ENCODE measurements at places on chromosomes 4 and X.

- DNase-seq: no peak
Observed at GRCh38 chr4:186813377-186814068, 89.9 kb upstream of the FAT1 start.

DNA sequence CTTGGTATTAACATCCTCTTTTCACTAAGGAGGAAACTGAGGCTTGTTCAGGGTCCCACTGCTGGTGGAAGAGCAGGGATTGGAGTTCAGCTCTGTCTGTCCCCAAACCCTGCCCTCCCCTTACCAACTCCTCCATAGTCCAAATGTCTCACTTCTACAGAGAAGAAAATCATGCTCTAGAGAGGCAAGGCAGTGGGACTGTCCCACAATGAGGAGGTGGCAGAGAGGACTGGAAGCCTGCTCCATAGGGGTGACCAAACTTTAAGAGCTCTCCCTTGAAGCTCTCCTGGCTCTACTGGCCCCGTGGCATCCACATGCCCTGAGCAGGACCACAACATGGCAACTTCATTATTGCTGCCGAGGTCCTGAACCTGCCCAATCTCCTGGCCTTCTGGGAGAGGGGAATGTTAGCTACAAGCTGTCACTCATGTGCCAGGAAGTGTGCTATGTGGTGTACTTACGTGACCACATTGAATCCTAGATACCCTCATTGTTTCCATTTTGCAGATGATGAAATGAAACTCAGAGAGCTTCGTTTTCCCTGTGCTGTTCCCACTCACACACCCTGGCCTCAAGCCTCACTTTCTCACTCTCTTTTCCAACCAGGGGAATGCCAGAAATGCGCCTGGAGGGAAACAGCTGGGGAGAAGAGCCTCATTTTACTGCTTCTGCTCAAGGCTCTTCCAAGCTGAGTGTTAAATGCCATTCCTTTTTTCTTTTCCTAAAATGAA is 71.5 kb downstream of the ANAPC4 start:
- DNase-seq: no peak

GRCh38 chr4:12987284-12987683 is 496.9 kb downstream of the RAB28 start:
- DNase-seq: no peak

- DNase-seq: no peak
Observed at GRCh38 chr4:36123906-36124305, 120.4 kb downstream of the ARAP2 start.

GRCh38 chr4:146389561-146389960 is 132.2 kb downstream of the SLC10A7 start:
- no peak for DNase-seq

DNA sequence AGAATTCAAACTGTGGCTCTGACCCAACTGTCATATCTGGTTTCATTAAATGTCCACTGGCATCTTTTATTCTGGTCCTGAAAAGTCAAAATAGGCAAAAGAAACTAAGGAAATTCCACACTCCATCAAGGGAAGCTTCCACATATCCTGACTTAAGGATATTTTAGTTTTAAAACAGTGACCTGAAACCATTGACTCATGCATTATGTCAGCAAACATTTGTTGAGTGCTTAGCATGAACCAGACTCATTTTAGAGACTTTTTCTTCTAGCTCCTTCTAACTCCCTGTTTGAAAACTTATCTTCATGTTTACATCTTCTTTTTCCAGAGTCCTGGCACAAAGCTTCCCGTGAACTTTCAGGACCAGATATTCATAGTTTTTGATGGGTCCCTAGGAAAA is 6.9 kb upstream of the CXCL1 start:
- no peak for DNase-seq

DNA sequence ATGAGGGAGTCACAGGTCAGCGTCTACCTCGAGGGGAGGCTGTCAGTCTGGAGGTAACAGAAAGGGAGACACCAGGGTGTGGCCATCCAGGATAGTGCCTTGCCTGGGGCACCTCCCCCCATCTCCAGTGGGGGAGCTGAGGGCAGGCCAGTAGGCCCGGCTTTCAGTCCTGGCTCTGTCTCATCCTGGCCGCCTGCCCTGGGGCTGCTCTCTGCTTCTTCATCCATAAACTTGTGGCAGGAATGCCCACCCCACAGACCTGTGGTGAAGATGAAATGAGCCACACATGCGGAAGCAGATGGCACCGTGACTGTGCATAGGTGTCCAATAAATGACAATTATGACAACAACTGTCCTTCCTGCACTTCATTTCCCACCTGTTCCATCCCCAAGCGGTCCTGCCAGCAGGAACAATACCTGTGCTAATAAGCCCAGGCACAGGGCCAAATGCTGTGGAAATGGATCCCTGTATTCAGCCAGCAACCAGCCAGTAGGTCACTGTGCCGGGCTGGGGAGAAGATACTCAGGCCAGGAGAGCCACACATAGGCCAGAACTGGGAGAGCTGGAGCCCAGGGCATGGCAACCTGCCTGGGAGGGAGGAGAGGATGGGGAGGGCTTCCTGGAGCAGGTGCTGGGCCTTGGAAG is 30.2 kb downstream of the TRO start:
- peak; percentile 58 for DNase-seq

DNA sequence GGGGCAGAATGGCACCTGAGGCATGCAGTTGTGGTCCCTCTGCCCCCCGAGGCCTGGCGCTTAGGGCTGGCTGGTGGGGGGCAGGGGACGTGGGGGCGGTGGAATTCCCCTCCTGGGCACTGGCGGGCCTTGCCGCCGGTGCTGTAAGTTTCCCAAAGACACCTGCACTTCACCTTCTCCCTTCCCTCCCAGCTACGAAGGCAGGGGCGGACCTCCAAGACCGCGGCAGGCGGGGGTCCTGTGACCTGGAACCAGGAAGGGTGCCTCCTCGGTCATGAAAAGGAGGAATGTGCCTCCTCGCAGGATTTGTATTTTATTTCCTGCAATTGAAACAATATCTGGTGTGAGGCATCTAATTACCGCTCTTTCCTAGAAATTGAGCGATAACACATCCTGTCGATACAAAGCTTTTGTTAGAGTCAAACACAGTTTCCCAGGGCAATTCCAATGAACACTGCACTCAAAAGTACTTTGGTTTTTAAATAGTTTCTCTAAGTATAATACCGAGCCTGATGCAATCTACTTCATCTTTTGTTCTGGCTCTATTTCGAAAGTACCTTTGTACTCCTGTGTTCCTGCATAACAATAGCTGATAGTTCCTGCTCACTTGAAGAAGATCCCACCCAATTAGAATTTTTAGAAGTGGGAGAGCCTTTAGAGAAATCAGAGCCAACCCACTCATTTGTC is 12.3 kb upstream of the ADRA2C start:
- no peak for DNase-seq

GRCh38 chrX:73847991-73848390 is 285.0 kb downstream of the CHIC1 start:
- no peak for DNase-seq

GRCh38 chr4:54541426-54542118 is 116.2 kb upstream of the KIT start:
- DNase-seq: no peak

DNA sequence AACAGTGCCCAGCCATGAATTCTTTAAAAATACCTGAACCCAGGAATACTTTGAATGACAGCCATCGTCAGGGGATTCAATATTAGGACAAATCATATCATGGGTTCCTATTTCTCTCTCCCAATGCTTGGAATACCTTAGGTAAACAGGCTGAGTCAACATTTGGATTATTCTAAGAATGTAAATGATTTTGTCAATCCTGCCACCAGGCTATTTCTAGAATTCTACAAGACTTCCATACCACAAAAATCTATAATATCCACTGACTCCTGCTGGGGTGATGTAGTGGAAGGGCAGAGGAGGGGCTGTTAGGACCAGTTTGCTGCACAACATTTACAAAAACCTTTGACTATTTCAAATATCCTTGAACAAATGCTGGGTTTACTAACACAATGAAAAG is 65.2 kb downstream of the IGFBP7 start:
- no peak for DNase-seq

DNA sequence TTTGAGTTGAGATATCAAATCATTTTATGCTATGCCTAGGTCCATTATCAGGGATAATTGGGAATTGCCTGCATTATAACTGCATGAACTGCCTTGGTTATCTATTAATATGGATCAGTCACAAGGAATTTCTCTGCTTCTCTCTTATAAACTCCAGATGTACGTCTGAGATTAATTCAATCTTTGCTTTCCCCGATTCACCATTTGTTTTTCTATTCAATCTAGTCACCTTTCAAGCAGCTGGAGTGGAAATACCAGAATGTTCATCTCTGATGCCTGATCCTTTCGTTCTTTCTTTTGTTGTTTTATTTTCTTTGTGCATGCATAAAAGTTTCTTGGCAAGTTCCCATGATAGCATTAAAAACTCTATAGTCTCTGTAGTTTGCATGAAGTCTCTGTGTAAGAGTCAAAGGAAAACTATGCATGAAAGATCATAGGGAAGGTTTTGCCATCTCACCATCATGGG is 22.6 kb downstream of the SYNPO2 start:
- DNase-seq: no peak

DNA sequence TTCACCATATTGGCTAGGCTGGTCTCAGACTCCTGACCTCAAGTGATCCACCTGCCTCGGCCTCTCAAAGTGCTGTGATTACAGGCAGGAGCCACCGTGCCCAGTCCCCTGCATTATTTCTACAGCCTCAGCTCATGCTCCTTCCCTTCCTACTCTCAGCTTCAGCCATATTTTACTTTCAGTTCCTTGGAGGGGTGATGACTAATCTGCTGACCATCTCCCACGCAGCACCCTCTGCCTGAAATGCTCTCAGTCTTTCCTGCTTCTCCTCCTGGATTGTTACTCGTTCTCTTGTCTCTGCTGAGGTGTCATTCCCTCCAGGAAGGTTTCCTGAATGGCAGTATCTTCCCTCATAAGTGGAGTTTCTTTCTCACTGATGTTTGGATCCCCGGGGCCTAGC is 63.3 kb downstream of the MOSPD2 start:
- DNase-seq: no peak

GRCh38 chr4:124589786-124590185 is 122.7 kb downstream of the ANKRD50 start:
- DNase-seq: no peak

GRCh38 chrX:7330971-7331746 is 183.2 kb upstream of the PUDP start:
- DNase-seq: no peak

- DNase-seq: no peak
Observed at GRCh38 chr4:177803151-177803550, 360.9 kb upstream of the AGA start.

- no peak for DNase-seq
Observed at GRCh38 chrX:119763181-119763580, 4.8 kb downstream of the SOWAHD start.

DNA sequence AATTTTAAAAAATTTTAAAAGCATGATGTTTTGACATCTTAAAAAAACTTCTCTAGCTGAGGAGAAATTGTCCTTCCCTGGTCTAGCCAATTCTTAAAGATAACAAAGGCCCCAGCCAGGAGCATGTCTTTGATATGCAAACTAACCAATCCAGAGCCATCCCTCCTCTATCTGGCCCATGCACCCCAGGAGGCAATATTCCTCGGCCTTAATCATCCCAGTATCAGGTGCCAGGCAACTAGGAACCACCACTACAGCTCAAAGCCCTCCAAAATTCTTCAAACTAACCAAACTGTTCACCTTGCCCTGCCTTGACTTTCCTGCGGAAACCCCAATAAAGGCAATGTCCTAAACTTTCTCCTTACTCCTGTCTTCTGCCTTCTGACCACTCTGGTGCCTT is 97.8 kb upstream of the USP9X start:
- DNase-seq: no peak

DNA sequence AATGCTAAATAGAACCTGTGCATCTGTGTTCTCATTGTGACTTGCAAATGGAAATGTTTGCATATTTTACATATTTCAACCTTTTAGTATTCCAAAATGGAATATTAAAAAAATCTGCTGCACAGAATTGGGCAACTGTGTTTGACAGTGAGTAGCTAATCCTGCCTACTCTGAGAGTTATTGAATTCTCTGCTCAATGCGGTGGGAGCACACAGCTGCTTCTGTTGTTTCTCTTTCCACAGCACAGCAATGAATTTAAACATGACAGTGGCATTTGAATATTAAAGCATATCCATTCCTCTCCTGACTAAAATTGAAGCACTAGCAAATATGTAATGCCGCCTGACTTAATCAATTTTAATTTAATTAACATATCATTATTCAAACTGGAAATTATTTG is 366.6 kb downstream of the GASK1B start:
- DNase-seq: no peak

GRCh38 chr4:56038487-56039162 is 89.9 kb downstream of the CEP135 start:
- DNase-seq: no peak

DNA sequence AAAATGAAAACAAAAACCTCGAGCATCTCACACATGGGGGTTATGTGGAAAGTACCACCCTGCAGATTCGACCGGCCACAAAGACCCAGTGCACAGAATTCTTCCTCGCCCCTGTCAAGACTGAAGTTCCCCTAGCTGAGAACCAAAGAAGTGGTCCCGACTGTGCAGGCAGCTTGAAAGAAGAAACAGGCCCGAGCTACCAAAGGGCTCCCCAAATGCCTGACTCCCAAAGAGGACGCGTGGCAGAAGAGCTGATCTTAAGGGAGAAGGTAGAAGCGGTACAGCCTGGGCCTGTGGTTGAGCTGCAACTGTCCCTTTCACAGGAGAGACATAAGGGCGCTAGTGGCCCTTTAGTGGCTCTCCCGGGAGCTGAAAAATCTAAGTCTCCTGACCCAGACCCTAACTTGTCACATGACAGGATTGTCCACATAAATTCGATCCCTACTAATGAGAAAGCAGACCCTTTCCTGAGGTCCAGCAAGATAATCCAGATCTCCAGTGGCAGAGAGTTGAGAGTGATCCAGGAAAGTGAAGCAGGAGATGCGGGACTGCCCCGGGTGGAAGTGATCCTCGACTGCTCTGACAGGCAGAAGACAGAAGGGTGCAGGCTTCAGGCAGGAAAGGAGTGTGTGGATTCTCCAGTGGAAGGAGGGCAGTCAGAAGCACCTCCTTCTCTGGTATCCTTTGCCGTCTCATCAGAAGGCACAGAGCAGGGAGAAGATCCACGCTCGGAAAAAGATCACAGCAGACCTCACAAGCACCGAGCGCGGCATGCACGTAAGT is 108.8 kb upstream of the MYOZ2 start:
- DNase-seq: no peak

DNA sequence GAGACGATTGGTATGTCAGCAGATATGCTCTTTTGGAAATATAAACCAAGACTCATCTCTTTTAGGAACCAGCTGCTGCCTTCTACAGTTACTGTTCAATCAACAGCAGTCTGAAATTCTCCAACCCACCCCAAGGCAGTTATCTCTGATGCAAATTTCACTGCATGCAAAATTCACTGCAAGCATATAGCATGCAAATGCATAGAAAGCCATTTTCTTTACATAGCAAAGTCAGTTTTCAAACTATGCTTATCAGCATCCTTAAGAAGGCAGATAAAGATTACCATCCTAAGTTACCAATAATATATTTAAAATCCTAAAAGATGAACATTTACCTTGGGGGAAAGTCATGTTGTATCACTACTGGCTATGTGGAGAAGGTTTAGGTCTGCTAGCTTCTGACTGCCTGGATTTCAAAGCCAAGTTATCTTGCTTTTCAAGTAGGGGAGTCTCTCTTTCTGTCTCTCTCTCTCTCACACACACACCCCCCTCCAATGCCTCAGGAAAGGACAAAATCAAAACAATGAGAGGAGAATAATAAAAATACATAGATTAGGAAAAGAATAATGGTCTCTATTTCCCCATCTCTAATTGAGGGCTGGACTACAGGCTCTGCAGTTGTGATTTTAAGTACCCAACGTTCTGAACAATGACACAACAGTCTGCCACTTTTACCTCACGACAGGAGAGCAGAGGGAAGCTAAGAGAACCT is 1.5 kb downstream of the NMU start:
- DNase-seq: no peak

GRCh38 chrX:136635235-136635634 is 12.7 kb upstream of the CD40LG start:
- no peak for DNase-seq
